Fibroblast of skin of left biceps (primary cell): ENCODE measurements at places on chromosomes 4 and X.

GRCh38 chr4:48375651-48376304 is 34.4 kb downstream of the SLAIN2 start:
- DNase-seq: peak; percentile 68

DNA sequence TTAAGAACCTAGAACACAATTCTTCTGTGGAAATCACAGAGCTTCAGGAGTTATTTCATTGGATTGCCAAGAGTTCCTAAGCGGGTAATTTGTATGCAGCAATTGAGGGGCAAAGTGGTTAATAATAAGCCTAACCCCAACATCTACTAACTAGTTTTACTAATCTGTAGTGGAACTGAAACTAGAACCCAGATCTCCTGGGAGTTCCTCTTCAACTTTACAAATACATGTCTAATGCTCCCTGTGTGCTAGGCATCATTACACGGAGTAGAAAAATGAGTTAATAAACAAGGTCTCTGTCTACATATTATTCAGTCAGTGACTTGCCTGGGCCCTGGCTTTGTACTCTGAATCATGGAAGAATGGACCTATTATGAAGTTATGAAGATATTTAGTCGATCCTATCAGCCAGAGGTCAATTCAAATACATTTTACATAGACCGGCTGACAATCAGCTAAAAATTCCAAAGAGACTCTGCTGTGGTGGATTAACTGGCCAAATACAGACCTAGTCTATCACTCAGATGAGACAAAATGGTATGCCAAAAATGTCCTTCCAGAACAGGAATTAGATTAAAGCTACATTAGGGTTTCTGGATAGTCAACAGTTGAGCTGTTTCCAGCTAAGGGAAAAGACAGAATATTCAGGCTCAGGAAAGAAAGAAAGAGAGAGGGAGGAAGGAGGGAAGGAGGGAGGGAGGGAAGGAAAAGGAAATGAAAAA is 326.0 kb downstream of the FBXW7 start:
- DNase-seq: no peak

DNA sequence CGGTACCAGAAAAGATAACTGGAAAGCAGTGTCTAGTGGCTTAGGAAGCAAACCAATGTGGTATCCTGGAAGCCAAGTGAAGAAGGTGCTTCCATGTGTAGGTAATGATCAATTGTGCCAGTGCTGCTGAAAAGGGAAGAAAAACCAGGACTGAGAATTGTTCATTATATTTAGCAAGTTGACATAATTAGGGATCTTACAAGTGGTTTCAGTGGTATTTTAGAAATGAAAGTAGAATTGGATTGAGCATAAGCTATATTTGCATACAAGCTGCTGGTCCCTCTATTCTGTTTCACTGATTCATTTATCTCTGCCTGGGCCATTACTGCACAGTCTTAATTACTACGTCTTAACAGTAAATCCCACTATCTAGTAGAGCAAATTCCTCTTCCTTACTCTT is 32.3 kb downstream of the PRDM8 start:
- no peak for DNase-seq

- DNase-seq: no peak
Measured at GRCh38 chrX:113058634-113059033, 218.0 kb upstream of the AMOT start.

DNA sequence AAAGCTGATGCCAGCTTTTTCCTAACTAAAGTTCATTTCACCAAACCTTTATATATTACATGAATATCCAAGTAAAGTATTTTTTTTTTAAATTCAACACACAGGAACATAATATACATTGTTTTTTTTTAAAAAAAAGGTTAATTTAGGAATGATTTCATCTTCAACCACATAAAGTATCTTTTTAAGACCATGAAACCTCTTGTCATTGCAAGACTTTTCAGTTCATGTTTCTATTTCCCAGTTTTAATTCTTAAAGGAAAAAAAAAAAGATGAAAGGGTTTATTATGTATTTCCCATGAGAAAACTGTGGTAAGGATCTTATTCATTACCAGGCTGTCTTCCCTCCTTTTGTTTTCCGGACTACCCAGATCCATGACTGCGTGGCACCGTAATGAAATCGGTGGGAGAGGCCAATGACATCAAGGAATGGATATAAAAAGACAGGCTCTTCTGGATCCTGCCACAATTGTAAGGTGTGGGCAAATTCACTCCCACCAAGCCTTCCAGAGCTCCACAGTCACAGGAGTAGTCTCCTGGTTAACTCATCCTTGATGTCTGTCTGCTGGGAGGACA is 84.7 kb upstream of the CBR4 start:
- DNase-seq: no peak

- DNase-seq: no peak
Measured at GRCh38 chr4:23978002-23978401, 88.2 kb upstream of the PPARGC1A start.

- DNase-seq: no peak
Measured at GRCh38 chr4:138558886-138559285, 316.7 kb upstream of the SLC7A11 start.
